ENCODE measurements at places on chromosomes 16 and 17.

DNA sequence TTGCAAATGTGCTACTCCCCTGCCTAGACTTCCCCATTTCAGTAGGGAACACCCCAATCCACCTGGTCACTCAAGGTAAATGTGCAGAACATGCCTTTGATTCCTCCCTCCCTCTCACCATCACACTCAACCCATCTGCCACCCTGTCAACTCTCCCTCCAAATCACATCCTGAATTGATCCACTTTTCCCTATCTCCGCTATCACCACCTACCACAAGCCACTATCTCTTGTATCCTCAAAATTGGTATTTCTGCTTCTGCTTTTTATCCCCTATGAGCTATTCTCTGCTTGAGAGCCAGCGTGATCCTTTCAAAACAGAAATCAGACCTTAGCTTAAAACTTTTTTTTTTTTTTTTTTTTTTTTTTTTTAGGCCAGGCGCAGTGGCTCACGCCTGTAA is 5.4 kb upstream of the NOL11 start:
- DNase-seq, result no peak

- DNase-seq, result no peak
Observed at GRCh38 chr17:78133971-78134898, 3.7 kb downstream of the TMC8 start.

- no peak for DNase-seq
Observed at GRCh38 chr17:48477221-48477620, 47.2 kb upstream of the SKAP1 start.

- no peak for DNase-seq
Observed at GRCh38 chr16:35391328-35391727, 1931.9 kb downstream of the TP53TG3F start.

- no peak for DNase-seq
Observed at GRCh38 chr17:40099619-40100418, 570 bp downstream of the NR1D1 start.

DNA sequence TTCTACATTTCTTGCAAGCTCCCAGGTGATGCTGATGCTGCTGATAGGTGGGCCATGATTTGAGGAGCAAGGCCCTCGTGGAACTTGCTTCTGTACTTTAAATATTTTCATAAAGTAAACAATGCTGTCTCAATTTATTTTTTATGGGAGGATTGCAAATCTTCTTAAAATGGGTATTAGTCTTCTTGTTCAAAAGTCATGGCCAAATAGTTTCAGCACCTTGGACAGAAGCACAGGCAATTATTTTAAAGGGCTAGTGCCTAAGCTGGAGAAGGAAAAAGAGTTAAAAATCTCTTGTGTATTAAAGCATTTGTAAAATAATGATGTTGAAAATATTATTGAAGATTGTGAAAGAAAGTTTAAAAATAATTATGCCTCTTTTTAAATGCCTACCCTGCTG is 50.5 kb downstream of the GPR139 start:
- DNase-seq, result no peak

GRCh38 chr16:70493802-70494201 is 29.6 kb downstream of the COG4 start:
- DNase-seq, result no peak

GRCh38 chr16:83302853-83303252 is 504.9 kb upstream of the HSBP1 start:
- no peak for DNase-seq
